ENCODE measurements at places on chromosomes 5 and 9. TPM values are rescaled to one million over a fixed set of nuclear protein-coding genes. Genes with fewer than 3 reads are reported as not detected.

Gene DMRT2
- under 0.01 TPM for total RNA-seq

Gene SPATA9
- 0.71 TPM for total RNA-seq

Gene LCP2
- total RNA-seq = not detected

Gene SH2D3C
- under 0.01 TPM for total RNA-seq

Gene PCDHGA6
- 3.2 TPM for total RNA-seq

Gene SPEF2
- total RNA-seq = 2.2 TPM

Gene PCDHA1
- total RNA-seq = under 0.01 TPM

Gene ADAMTS13
- total RNA-seq = 1.00 TPM

Gene AGXT2
- total RNA-seq = not detected

All from smooth muscle cell of bladder (primary cell).